ENCODE measurements at places on chromosomes 1 and 21.

DNA sequence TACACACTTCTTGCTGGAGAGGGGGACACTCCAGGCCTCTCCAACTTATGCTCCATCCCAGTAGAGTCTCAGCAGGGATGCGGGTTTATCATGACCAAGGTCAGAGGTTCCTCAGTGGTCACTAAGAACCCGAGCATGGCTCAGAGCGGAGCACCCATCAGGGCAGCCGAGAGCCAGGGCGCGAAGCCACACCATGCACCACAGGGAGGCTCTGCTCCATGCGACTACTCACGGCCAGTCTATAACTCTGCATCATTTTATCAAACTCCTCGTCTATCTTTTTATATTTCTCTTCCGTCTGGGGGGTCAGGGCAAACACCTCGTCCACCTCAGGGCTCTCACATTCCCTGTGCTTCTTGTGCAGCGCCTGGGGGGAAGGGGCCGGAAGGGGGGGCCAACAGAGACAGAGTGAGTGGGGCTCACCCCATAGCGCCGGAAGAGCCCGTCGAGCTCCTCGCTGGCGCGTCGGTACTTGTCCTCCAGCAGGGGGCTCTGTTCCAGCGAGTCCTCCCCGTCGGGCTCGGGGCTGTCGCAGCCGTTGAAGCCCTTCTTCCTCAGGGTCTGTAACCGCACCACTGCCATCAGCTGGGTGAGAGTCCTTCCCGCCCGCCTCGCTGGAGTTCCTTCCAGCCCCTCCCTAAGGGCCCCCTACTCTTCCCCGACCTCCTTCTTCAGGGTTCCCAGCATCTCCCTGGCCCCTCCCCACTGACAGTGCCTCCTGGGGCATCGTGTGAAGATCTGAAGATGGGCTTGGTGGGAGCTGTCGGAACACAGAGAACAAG lies 20.0 kb downstream of the MEF2D start:
- no peak overlapping the region for H3K27ac ChIP-seq
- H3K36me3 ChIP-seq: peaks cover 13% of the 10 kb centered on the region
- H3K27me3 ChIP-seq: no peaks in the 10 kb centered on the region
- no peak overlapping the region for H3K4me3 ChIP-seq
- peaks cover 6% of the 10 kb centered on the region for H3K4me1 ChIP-seq
- DNase-seq: peak; percentile 73

DNA sequence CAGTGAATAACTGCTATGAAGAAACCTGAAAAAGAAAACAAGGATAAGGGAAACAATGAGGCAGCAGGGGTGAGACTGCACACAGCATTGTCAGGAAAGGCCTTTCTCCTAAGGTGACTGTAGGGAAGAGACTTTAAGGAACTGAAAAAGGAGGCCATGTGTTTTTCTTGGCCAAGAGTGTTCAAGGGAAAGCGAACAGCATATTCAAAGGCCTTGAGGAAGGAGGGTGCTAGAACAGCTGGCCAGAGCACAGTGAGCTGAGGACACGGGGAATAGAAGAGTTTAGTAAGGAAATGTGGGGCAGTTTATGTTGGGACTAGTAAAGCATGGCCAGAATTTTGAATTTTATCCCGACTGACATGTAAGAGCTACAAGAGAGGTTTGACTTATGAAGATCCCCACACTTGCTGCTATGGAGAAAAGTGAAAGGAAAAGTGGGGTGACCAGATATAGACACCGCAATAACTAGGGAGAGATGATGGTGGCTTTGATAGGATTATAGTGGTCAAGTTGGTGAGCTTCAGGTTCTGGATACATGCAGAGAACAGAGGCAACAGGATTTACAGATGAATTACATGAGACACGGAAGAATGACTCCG lies 1.4 kb downstream of the RWDD2B start:
- H3K4me3 ChIP-seq: peak overlapping the region; percentile 87
- DNase-seq: no peak
- H3K4me1 ChIP-seq: peaks cover 11% of the 10 kb centered on the region
- H3K27me3 ChIP-seq: peaks cover 6% of the 10 kb centered on the region
- H3K27ac ChIP-seq: no peak overlapping the region
- H3K36me3 ChIP-seq: peaks cover 5% of the 10 kb centered on the region

GRCh38 chr1:207920444-207921021 lies 9.6 kb upstream of the CD34 start:
- peaks cover 5% of the 10 kb centered on the region for H3K27me3 ChIP-seq
- H3K4me3 ChIP-seq: no peak overlapping the region
- H3K36me3 ChIP-seq: no peaks in the 10 kb centered on the region
- H3K4me1 ChIP-seq: peaks cover 14% of the 10 kb centered on the region
- DNase-seq: no peak
- no peak overlapping the region for H3K27ac ChIP-seq

GRCh38 chr1:184393962-184394361 lies 7.1 kb downstream of the C1orf21 start:
- H3K36me3 ChIP-seq: no peaks in the 10 kb centered on the region
- no peak for DNase-seq
- H3K27ac ChIP-seq: no peak overlapping the region
- peaks cover 29% of the 10 kb centered on the region for H3K4me1 ChIP-seq
- H3K27me3 ChIP-seq: no peaks in the 10 kb centered on the region

- H3K27me3 ChIP-seq: no peaks in the 10 kb centered on the region
- H3K36me3 ChIP-seq: no peaks in the 10 kb centered on the region
- H3K4me1 ChIP-seq: peaks cover 50% of the 10 kb centered on the region
These were observed 70.6 kb downstream of the LAMC1 start for GRCh38 chr1:183093786-183094298.

GRCh38 chr1:171550050-171550449 lies 64.7 kb downstream of the PRRC2C start:
- H3K4me1 ChIP-seq: no peaks in the 10 kb centered on the region
- no peak overlapping the region for H3K27ac ChIP-seq
- no peak overlapping the region for H3K4me3 ChIP-seq
- H3K27me3 ChIP-seq: no peaks in the 10 kb centered on the region
- peaks cover 67% of the 10 kb centered on the region for H3K36me3 ChIP-seq

- H3K27ac ChIP-seq: no peak overlapping the region
- H3K27me3 ChIP-seq: peaks cover 3% of the 10 kb centered on the region
- H3K36me3 ChIP-seq: no peaks in the 10 kb centered on the region
- no peaks in the 10 kb centered on the region for H3K4me1 ChIP-seq
These were observed 14.4 kb downstream of the CCDC190 start for GRCh38 chr1:162846256-162847212.

GRCh38 chr1:54581621-54582035 lies 33.6 kb downstream of the ACOT11 start:
- no peaks in the 10 kb centered on the region for H3K36me3 ChIP-seq
- H3K4me1 ChIP-seq: peaks cover 17% of the 10 kb centered on the region
- DNase-seq: no peak
- H3K27ac ChIP-seq: no peak overlapping the region
- no peak overlapping the region for H3K4me3 ChIP-seq

DNA sequence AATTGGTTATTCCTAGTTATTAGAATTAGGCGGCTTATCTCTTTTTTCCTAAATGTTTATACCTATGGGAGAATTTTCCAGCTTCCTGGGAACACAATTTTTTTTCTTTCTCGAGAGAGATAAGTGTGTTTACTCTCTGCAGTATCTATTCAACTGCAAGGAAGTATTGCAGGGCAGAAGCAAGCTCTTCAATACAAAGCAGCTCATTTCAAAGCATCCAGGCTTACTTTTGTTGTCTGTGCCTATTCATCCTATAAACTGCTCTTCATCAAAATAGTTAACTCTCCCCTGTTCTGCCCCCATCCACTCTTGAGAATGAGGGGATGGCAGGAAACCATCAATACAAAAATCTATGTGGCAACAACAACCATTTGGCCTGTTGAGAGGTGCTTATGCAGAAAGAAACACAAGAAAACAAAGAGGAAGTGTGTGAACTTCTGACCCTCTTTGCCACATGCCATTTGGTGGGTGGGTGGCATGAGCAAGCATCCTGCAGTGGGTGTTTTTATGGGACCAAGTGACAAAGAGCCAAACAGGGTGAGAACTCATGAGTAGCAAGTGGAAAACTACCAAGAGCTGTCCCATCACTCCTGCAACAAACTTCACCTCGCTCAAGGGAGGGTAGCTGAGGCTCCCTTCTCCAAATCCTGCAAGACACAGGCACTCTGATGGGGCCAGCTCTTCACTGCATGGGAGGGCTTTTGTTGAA lies 50.6 kb upstream of the MRPS6 start:
- H3K27me3 ChIP-seq: no peaks in the 10 kb centered on the region
- H3K4me1 ChIP-seq: peaks cover 6% of the 10 kb centered on the region
- DNase-seq: no peak
- H3K27ac ChIP-seq: no peak overlapping the region
- H3K36me3 ChIP-seq: peaks cover 2% of the 10 kb centered on the region

DNA sequence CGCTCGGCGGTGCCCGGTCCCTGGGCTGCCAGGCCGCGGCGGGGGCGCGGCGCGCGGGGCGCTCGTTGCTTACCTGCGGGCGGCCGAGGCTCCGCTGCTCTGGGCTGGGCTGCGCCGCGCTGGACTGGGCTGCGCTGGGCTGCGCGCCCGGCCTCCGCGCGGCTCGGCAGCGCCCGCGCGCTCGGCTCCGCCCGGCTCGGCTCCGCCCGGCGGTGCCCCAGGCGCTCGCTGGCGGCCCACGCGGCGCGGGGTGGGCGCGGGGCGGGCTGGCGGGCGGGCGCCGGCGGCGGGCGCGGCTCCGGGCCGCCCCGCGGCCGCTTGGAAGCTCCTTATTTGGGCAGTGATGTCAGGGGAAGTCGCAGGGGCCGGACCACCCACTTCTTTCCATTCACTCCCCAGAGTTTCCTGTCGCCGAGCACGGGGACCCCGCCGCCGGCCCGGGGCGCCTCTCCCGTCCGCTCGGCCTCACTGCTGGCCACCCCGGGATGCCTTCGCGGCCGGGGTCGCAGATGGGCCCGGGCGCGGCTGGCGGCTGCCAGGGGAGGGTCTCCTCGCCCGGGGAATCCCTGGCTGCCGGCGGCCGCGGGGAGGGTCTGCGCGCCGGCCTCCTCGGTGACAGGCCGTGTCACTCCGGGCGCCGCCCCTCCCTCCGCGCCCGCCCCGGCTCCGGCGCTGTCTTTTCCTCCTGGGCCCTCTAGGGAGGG lies 177.7 kb upstream of the EDN2 start:
- H3K36me3 ChIP-seq: no peaks in the 10 kb centered on the region
- H3K4me3 ChIP-seq: peak overlapping the region; percentile 51
- peaks cover 45% of the 10 kb centered on the region for H3K27me3 ChIP-seq
- peak; percentile 50 for DNase-seq

All from neural crest cell (in vitro differentiated cells).